ENCODE measurements at places on chromosomes 3 and 15.

- peak; percentile 60 for DNase-seq
Measured at GRCh38 chr3:23601091-23601822, 204.5 kb upstream of the UBE2E1 start.

GRCh38 chr3:153970741-153971347 lies 150.3 kb upstream of the ARHGEF26 start:
- DNase-seq: no peak

GRCh38 chr3:177591379-177591778 lies 394.1 kb upstream of the TBL1XR1 start:
- peak; percentile 61 for DNase-seq

- DNase-seq: no peak
Measured at GRCh38 chr3:157122832-157123427, 37.0 kb downstream of the CCNL1 start.

GRCh38 chr15:34927726-34928125 lies 41.8 kb downstream of the AQR start:
- no peak for DNase-seq

DNA sequence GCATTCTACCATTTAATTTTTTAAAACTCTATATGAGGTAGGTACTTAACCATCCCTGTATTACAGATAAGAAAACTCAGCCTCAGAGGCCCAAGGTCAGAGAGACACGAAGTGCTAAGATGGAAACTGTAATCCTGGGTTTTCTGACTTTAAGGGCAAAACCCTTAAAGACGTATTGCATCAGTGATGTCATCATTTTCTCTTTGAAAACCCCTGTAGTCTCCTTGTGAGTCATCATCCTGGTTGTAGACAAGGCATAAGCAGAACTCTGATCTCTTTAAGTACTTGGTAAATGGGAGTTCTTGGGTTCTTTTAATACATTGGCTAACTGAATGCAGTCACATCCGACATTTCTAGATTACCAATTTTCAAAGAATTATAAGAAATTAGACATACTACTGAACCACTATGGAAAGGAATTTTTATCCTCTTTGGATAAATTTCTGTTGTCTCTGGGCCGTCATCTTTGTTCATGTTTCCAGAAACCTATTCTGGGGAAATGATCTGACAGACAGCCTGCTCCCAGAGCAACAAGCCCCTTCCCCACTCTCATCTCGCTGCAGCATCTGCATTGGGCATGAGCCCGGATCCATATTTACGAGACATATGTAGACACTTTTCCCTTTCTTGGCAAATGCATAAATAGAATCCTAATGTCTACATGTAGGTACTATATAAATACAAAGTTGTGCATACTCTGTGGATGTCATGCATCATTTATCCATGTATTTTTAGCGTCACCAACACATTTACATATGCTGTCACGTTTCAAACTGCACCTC lies 48.7 kb upstream of the MDFIC2 start:
- peak; percentile 57 for DNase-seq

- DNase-seq: no peak
Measured at GRCh38 chr3:72836923-72837322, 11.3 kb downstream of the SHQ1 start.

GRCh38 chr3:3615533-3615932 lies 183.7 kb upstream of the LRRN1 start:
- DNase-seq: no peak

DNA sequence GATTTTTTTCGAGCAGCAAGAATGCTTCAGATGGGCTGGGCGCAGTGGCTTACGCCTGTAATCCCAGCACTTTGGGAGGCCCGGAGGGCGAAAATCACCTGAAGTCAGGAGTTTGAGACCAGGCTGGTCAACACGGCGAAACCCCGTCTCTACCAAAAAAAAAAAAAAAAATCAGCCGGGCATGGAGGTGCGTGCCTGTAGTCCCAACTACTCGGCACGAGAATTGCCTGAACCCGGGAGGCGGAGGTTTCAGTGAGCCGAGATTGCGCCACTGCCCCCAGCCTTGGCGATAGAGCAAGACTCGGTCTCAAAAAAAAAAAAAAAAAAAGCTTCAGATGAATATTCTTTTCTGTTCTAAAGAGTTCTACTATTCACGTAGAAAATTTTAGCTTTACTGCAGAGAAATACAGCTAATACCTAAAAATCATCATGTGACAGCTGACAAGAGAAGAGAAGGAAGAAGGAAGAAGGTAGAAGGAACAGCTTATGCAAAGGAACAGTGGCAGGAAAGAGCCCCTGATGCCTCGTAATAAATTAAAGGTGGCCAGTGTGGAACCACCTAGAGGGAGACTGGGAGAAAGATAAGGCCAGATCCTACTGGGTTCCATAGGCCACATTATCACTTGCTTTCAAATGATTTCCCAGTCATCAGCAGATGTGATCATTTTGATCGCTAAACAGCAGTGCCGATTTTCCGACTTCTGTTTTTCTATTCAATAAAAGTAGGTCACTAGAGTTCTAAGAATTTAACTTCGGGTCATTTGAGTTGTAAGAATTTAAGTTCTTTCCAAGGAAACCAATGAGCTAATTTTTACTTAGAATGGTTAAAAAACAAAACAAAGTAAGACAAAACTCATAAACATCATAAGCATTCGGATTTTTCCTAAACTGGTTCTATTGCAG lies 1.5 kb downstream of the CMTM6 start:
- no peak for DNase-seq

DNA sequence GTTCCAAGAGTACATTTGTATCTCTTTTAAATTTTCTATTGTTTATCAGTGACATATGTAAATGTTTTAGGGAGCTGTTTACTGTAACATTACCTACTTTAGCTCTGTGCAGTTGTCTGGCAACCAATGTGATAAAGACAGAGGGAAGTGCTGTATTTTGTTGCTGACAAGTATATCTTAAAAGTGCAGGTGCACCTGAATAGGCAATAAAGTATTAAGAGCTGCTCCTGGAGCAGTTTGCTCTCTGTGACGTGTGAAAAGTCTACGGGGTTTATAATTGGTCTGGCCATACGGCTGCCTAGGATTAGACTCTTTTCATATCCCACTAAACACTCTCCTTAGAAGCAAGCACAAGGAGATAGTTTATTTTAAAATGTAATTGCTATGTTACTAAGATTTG lies 178.3 kb downstream of the IGF1R start:
- no peak for DNase-seq

DNA sequence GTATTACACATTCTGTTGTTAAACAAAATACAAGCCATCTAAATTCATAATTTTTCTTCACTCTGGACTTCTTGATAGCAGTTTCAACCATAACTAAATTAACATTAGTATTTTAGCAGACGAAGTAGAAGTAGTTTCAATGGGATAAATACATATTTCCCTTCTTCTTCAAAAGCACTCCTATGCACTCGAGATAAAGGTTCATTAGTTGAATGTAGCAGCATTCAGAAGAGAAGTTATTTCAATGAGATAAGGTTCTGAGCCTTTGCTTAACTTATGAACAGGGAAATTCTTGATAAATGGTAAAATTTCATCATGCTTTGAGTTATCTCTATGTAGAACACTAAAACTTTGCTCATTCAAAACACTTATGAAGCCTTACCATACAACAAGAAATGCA lies 11.8 kb downstream of the TM4SF18 start:
- no peak for DNase-seq

DNA sequence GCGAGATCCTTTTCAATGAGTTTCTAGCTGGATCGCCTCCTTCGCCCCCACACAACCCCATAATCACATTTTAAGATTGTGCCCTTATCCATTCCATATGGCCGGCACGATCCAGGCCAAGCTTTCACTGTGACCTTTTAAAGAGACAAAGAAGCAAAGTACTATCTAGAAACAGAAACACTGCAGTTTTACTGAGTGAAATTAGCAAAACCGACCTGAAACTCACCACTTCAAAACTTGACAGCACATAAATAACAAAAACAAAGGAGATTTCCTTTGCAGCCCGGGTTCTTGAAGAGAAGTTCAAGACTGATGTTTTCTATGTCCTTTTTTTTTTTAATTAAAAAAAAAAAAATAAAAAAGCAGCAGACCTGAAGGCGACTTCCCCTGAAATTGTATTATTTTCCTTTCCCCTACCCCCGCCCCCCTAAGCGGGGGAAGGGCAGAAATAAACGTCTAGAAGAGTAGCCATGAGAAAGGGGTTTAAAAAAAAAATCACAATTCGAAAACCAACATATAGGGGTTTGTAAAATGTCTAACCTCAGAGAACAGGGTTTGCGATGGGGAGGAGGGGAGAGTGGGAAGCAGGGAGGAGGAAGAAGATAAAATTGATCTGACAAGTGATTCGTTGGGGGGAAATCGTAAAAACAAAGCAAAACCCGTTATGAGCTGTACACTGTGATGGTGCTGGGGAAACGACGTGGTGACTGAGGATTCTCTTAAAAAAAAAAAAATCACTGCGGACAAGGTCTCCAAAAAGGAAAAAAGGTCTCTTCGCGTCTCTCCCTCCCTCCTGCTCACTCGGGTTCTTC lies 1.5 kb downstream of the SATB1 start:
- DNase-seq: peak; percentile 70

DNA sequence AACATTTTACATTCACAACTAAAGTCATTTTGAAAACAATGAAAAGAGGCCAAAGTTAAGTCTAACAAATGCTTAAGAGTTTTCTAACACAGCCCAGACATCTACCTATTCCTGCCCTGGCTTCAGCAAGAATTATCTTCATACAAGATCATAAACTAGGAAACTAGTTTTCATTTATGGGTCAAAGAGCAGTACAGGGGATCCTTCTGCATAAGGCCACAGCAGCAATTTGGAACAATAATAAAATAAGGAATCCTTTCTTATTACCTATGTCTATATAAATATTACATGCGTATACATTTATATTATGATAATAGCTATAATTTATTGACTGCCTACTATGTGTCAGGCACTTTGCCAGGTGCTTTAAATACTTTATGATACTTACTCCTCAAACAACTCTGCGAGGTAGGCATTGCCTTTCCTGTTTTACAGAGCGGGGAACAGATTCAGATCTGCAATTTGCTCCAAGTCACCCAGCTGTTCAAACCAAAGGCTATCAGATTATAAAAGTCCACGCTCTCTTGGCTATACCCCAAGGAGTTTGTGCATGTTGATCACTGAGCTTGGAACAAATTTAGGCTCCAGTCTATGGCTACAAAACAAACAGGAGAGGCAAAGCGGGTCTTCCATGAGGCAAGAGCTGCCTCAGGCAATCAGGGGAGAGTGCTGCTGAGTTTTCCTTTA lies 196.4 kb downstream of the RORA start:
- no peak for DNase-seq

- DNase-seq: peak; percentile 89
Measured at GRCh38 chr3:183298701-183299153, 45.7 kb downstream of the B3GNT5 start.

- DNase-seq: no peak
Measured at GRCh38 chr3:60000311-60001105, 950.7 kb upstream of the CFAP20DC start.

- DNase-seq: peak; percentile 12
Measured at GRCh38 chr15:84151205-84151931, 84.2 kb upstream of the GOLGA6L4 start.

- DNase-seq: no peak
Measured at GRCh38 chr15:62244762-62245161, 79.7 kb upstream of the C2CD4B start.

GRCh38 chr3:136385457-136385856 lies 135.3 kb downstream of the PCCB start:
- DNase-seq: no peak

DNA sequence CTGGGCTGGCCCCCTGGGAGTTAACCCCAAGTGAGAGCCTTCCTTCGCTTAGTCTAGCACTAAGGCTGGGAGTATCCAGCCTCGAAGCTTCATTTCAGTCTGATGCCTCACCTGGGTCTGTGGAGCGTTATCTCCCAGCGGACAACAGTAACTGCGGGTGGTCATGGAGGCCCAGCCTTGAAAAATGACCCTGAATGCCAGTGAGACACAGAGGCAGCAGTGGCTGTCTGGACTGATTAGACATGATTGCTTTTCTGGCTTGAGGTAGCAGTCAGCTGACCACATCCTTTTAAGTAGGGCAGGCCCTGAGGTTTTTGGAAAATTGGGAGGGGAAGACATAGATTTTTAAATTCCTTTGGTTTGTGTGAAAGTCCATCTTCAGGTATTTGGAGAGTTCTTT lies 28.2 kb upstream of the TRIM59 start:
- peak; percentile 30 for DNase-seq

- DNase-seq: peak; percentile 59
Measured at GRCh38 chr3:157531301-157531660, 28.1 kb upstream of the VEPH1 start.

DNA sequence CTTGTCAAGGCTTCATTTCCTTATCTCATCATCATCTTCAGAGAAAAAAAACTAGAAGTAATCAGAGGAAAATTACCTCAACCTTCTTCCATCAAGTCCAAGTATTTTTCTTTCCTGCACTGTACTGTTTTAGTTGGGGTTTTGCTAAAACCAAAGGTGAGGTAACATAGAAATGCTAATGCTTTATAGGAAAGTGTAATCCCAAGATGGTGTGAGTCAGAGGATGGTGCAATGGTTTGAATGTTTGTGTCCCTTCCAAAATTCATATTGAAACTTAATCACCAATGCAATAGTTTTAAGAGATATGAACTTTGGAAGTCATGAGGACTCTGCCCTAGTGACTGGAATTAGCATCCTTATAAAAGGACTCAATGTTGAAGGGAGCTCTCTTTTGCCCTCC lies 79.5 kb downstream of the KBTBD8 start:
- no peak for DNase-seq

DNA sequence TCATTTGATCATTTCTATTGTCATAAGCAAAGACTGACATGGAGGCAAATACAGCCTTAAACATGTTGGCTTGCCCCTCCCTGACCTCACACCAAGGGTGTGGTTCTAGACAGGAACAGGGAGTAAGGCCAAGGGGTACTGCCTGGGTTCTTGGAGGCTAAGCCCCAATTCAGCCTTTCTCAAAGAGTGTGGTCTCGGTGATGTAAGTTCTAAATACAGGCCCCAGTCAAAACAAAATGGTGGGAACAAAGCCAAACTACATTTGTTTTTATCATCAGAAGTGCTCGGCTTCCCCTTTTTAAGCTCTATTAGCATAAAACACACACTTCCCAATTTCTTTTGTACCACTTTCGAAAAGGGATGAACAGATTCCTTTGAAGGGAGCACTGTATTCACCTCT lies 129.5 kb downstream of the ATP8B4 start:
- no peak for DNase-seq

- DNase-seq: peak; percentile 4
Measured at GRCh38 chr3:186180891-186181481, 72.1 kb upstream of the ETV5 start.

- DNase-seq: no peak
Measured at GRCh38 chr15:65204236-65204930, 6.9 kb downstream of the CILP start.

- no peak for DNase-seq
Measured at GRCh38 chr15:95989392-95989791, 341.1 kb upstream of the NR2F2 start.

DNA sequence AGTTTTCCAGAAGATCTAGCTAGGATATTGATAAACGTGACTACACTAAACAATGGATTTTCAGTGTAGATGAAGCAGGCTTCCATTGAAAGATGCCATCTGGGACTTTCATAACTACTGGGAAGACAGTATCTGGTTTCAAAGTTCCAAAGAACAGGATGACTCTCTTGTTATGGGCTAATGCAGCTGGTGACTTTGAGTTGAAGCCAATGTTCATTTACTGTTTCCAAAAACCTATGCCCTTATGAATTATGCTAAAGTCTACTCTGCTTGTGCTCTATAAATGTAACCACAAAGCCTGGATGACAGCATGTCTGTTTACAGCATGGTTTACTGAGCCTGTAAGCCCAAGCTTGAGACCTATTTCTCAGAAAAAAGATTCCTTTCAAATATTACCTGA lies 245.4 kb downstream of the GBE1 start:
- no peak for DNase-seq

Measured in fibroblast of skin of back (primary cell).